Activated CD4-positive, alpha-beta T cell treated with anti-CD3 and anti-CD28 coated beads, Interleukin-2, amount 10 ng/mL, durations not matched to agents 7 days and 5 days (primary cell): ENCODE measurements at places on chromosomes 3 and 15. TPM values are rescaled to one million over a fixed set of nuclear protein-coding genes. Genes with fewer than 3 reads are reported as not detected.

GRCh38 chr3:45715945-45716344 is 26.7 kb downstream of the SACM1L start:
- no peak for DNase-seq

- DNase-seq: no peak
Observed at GRCh38 chr3:98541695-98542094, 9.9 kb downstream of the GPR15 start.

- no peak for DNase-seq
Observed at GRCh38 chr3:56781762-56782161, 20.0 kb downstream of the ARHGEF3 start.

DNA sequence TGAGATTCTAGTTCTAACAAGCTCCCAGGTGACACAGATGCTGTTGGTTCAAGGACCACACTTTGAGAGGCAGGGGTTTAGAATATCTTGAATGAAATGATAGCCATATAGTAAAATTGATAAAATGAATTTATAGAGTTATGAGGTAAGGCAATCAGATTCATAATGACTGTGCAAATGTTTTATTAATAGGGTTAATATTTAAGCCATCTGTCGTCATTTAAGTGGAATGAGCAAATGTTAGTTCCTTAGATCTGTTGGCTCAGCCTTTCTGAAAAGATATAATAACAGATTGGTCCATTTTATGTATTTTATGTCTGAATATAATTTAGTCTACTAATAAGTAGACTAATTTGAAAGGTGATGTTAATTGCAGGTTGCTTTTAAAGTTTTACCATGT is 12.9 kb downstream of the REC114 start:
- no peak for DNase-seq

GRCh38 chr3:88671573-88671972 is 435.8 kb upstream of the EPHA3 start:
- no peak for DNase-seq

NRROS gene
- 36.6 TPM for total RNA-seq

DNA sequence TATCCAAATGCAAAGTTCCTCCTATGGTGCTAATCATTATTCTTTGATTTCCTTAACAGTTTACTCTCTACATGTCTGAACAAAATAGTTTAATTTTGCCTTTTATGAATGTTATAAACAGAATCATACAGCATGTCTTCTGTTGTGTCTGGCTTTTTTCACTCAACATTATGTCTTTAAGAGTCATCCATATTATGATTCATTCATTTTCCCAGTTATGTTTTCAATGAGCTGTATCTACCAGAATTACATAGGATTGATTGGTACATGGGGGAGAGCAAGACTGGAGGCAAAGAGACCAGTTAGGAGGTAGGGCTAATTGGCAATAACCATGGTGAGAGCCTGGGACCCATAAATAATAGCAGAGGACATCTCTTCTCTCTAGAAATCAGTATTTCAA is 16.6 kb upstream of the RAP2B start:
- no peak for DNase-seq

- DNase-seq: no peak
Observed at GRCh38 chr3:4906107-4906621, 73.1 kb upstream of the BHLHE40 start.

- no peak for DNase-seq
Observed at GRCh38 chr3:13205567-13206143, 132.4 kb upstream of the IQSEC1 start.

- no peak for DNase-seq
Observed at GRCh38 chr3:13039213-13039896, 33.9 kb downstream of the IQSEC1 start.

GRCh38 chr3:153442386-153442785 is 280.4 kb downstream of the RAP2B start:
- DNase-seq: no peak

DNA sequence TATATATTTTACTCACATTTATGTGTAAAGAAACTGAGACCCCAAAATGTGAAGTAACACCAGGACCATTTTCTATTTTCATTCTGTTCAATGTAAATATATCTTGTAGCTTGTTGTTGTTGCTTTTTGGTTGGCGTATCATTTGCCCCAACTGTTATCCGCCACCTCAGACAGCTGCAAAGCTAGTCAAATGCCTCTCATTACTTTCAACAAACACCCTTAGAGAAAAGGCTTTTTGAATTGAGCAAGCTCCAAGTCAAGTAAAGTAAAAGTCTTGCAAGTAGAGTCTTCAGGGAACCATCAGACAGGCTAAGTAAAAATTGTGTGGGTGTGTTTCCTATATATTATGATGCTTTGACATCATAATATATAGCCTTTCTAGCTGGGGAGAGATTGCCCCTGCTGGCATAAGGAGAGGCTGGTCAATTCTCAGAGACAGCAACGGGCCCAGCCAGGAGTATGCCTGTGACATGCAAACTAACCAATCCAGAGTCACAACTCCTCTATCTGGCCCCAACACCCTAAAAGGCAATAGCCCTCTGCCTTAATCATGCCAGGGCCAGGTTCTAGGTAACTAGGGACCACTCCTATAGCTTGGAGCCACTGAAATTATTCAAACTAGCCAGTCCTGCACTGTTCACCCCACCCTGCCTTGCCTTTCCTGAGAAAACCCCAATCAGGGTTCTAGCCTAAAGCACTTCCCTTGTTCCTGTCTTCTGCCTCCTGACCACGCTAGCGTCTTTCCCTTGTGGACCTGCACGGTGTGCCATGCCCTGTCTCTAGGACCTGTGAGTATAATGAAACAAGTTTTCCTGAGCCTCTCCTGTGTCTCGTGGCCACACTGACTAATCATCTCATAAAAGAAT is 75.6 kb downstream of the RAD18 start:
- DNase-seq: no peak

GRCh38 chr15:62482785-62483429 is 317.8 kb upstream of the C2CD4B start:
- DNase-seq: peak; percentile 7

EPHB1 gene
- total RNA-seq: 1.8 TPM
